ENCODE measurements at places on chromosomes 2 and 18. TPM values are rescaled to one million over a fixed set of nuclear protein-coding genes. Genes with fewer than 3 reads are reported as not detected.

- no peak for DNase-seq
Observed at GRCh38 chr2:186913870-186914269, 64.9 kb upstream of the ZSWIM2 start.

- DNase-seq, result no peak
Observed at GRCh38 chr18:48032876-48033789, 102.7 kb upstream of the SMAD2 start.

DNA sequence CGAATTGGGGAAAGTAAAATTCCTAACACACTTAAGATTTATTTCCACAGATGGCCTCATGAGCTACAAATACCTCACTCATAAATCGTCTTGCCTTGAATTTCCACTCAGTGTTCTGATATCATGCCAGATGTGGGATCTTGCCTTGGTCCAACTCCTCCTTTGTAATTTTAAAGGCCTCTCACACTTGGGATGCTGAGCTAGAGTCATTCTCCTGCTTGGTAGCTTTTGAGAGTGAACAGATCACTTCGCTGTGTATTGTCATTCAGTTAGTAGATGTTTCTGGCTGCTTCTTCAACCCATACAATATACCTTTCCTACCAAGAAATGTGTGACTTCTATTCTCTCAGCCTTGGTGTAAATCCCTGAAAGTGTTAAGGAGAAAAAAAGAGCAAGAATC lies 309.2 kb downstream of the NRXN1 start:
- no peak for DNase-seq

- no peak for DNase-seq
Observed at GRCh38 chr2:103525756-103526155, 763.9 kb downstream of the TMEM182 start.

GRCh38 chr2:96551605-96552314 lies 15.2 kb downstream of the ARID5A start:
- no peak for DNase-seq

- DNase-seq, result no peak
Observed at GRCh38 chr2:9100080-9100876, 96.8 kb upstream of the MBOAT2 start.

DNA sequence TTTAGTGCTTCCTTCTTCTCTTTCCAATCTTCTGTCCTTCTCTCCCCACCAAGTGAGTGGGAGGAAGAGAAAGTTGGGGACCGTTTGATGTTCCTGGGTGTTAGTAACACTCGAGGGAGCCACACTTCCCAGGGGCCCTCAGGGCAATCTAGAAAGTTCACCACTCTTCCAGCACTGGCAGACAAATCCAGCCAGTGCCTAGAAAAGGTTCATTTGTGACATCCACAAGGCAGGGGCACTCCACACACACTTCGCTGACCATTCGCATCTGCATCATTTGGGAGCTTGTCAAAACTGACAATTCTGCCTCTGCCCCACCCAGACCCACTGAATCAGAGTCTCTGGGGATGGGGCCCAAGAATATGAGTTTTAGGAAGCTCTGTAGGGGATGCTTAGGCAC lies 86.8 kb upstream of the ST3GAL5 start:
- DNase-seq, result no peak

DNA sequence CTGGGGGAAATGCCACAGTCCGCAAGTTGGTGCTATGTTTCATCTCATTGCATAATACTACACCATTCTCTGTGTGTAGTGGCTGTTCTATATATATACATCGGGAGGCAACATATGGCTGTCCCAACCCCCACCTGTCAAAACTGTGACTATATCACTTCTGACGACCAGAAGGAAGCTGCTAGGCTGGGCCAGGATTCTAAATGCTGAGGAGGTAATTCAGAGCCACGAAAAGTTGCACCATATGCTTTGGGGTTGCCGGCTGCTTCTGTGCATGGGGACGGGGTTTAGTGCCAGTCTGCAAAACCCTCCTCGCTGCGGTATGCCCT lies 117.3 kb downstream of the MSH2 start:
- DNase-seq, result no peak

DNA sequence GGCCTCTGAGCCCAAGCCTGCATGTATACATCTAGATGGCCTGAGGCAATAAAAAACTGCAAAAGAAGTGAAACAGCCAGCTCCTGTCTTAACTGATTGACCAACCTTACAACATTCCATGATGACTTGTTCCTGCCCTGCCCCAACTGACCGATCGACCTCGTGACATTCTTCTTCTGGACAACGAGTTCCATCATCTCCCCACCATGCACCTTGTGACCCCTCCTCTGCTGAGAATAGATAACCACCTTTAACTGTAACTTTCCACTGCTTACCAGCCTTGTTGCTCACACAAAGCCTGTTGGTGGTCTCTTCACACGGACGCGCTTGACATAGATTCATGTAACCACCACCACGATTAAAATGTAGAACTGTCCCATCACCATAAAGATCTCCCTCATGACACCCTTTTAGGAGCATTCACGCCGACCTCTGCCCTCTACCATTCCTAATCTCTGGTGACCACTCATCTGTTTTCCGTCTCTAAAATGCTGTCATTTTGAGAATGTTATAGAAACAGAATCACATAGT lies 120.1 kb upstream of the REV1 start:
- DNase-seq, result no peak

GRCh38 chr2:111694700-111695101 lies 189.3 kb downstream of the ANAPC1 start:
- no peak for DNase-seq

GRCh38 chr18:33839452-33840211 lies 261.6 kb downstream of the ASXL3 start:
- DNase-seq, result no peak

- no peak for DNase-seq
Observed at GRCh38 chr2:200964498-200964897, 1.0 kb upstream of the ORC2 start.

DNA sequence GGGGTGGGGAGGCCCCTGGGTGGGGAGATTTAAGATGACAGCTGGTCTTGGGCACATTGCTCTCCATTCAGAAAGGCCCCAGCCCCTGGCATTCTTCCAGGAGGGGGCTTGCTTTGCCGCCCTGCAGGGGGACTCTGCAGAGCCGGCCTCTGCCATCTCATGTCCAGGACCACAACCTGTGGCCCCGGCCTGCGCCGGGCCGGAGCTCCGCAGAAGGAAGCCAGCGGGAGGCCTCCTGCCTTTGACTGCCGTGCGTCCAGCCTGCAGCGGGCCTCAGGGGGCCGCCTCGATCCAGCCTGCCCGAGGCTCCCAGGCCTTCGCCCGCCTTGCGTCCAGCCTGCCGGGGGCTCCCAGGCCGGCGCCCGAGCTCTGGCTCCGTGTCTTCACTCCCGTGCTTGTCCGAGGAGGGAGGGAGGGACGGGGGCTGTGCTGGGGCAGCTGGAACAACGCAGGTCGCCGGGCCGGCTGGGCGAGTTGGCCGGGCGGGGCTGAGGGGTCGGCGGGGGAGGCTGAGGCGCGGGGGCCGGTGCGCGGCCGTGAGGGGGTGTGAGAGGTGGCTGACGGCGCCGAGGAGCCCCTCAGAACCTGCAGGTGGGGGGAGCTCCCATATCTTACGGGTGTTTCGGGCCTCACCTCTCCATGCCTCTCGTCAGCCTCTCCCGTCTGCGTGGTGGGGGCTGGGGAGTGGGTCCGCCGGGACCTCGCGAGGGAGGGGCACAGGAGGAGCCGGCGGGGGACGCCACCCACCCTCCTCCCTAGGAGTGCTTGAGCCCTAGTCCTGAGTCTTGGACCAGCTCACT lies 20.4 kb downstream of the GPC1 start:
- peak; percentile 46 for DNase-seq

GRCh38 chr18:46767217-46767616 lies 10.4 kb upstream of the ST8SIA5 start:
- DNase-seq, result no peak

DNA sequence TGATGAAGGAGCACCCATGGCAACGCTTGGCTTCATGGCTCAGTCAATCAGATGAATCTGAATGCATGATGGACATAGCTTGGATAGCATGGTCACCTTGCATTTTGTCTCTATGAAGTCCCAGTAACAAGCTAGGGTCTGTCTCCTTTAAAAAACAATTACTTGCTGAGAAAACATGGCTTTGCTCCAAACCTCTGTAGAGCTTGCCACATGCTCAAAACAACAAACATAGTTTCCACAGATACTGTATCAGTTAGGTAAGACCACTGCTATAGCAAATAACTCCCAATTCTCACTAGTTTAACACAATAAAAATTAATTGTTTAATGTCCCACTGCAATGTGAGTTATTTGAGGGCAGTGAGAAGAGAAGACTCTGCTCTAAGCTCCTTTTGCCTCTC lies 401.0 kb downstream of the IRS1 start:
- DNase-seq, result no peak

- DNase-seq, result peak; percentile 37
Observed at GRCh38 chr2:240597054-240597418, 10.5 kb downstream of the CAPN10 start.

DNA sequence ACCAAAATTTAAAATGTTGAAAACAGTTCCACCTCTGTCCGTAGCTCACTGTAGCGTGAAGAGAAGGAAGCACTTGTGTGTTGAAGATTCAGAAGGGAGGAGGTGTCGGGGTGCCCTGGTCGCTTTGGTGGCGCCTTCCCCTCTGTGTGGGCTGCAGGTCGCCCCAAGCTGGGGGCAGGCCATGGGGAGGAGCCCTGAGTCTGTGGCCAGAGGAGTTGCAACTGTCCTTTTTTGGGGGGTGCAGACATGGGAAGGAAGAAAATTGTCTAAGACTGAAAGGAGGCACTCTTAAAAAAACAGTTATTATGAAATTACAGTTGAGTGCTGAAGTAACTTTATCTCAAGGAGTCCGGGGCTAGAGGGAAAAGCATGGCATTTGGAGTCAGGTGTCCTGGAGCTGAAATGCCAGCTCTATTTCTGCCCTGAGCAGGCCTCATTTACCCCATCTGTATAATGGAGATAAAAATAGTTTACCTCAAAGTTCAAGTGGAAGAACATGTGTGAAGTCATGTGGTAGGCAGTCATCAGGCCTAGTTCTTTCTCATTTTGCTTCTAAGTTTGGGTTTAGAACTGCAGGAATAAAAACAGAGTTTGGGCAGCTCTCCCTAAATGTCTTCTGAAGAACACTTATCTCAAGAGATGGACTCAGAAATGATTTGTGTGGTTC lies 82.1 kb downstream of the RNF144A start:
- DNase-seq, result no peak

- no peak for DNase-seq
Observed at GRCh38 chr2:138502255-138503086, 901 bp downstream of the SPOPL start.

DNA sequence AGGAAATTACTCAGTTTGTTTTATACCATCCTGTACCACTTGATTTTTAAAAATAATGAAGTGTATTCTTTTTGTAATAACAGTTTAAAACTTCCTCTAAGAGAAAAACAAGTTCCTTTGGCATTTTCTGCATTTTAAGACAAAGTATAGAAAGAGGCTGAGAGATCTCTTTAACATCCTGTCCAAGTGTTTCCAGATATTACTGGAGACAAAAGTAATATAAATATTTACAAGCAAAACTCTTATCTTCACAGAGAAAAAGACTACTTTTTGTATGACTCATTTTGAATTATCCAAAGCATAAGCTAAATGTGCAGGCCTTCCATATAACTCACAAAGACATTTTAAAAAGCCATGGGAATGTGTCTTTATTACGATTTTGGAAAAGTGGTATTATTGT lies 221.1 kb downstream of the RDH14 start:
- no peak for DNase-seq

DNA sequence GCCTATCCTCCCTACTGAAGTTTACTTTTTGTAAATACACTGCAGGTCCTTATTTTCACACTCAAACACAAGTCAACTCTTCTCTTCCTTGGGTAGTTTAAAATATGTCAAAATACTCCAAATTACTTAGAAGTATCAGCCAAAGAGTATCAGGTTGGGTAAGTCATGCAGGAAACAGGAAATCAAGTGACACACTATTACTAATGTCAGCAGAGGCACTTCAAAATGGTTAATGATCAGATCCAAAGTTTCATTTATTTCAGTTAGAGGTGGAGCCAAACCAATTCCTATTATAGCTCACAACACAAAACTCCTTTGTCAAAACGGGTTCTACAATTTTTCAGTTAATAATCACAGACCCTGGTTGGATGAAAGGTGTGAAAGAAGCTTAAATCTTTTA lies 54.2 kb downstream of the DLGAP1 start:
- DNase-seq, result no peak

DNA sequence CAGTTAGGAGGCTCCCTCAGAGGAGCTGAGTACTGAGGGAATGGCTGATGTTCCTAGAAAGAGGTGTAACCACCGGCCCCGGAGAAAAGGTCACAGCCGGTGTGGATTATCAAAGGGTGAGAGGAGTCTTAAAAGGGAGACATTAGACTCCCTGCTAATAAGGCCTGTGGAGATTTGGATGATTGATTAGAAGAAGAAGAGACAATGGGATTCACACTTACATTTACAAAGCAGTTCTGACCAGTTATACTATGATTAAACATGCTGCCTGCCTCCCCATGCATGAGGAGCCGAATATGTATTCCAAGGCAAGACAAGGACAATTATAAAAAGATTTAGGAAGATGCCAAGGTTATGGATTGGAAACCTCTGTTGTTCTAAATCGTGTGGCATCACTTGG lies 302.4 kb downstream of the SLC4A3 start:
- DNase-seq, result no peak

DNA sequence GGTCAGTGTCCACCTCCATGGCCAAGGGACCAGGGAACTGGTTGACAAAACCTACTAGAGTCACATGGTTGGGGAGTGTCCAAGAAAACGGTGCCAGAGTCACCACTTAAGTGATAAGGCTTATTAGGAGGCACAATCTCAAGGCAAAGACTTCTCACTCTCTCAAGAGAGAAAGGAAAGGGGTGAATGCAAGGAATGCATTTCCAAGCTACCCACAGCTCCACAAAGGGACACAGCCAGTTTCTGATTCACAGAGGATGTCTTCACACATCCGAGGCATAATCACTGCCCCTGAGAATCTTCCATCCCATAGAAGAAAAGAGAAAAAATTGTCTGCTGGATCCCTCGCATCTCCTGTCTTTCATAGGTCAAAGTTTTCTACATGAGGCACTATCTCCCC lies 269.3 kb downstream of the TNS1 start:
- DNase-seq, result no peak

GRCh38 chr2:230873661-230874401 lies 9.1 kb downstream of the ITM2C start:
- DNase-seq, result peak; percentile 26

- DNase-seq, result no peak
Observed at GRCh38 chr2:44233450-44234128, 41.7 kb upstream of the SLC3A1 start.

The ZNF804A gene
- not detected for total RNA-seq

The TEKT4 gene
- not detected for total RNA-seq

The ANKRD30B gene
- not detected for total RNA-seq

The DNAH7 gene
- total RNA-seq, result 0.40 TPM

The SLC16A14 gene
- total RNA-seq, result 3.0 TPM

The CYBRD1 gene
- total RNA-seq, result 58.3 TPM

The GPR148 gene
- total RNA-seq, result not detected

The CCDC74A gene
- total RNA-seq, result 0.35 TPM

The CYTIP gene
- 1.1 TPM for total RNA-seq

The SLC20A1 gene
- total RNA-seq, result 9.7 TPM

The LRATD1 gene
- 3.0 TPM for total RNA-seq

The CXCR2 gene
- total RNA-seq, result 0.89 TPM

The ANKRD30BL gene
- not detected for total RNA-seq

The COL4A3 gene
- 5.8 TPM for total RNA-seq

The EPAS1 gene
- 200 TPM for total RNA-seq

The REG3G gene
- total RNA-seq, result not detected

The ZFAND2B gene
- 21.3 TPM for total RNA-seq

The CFAP221 gene
- total RNA-seq, result 0.67 TPM

The ARL4C gene
- 2.9 TPM for total RNA-seq

The GALNT5 gene
- total RNA-seq, result 0.16 TPM
